Muscle of leg (tissue), 16 donors: ENCODE measurements at places on chromosomes 11 and 22.

DNA sequence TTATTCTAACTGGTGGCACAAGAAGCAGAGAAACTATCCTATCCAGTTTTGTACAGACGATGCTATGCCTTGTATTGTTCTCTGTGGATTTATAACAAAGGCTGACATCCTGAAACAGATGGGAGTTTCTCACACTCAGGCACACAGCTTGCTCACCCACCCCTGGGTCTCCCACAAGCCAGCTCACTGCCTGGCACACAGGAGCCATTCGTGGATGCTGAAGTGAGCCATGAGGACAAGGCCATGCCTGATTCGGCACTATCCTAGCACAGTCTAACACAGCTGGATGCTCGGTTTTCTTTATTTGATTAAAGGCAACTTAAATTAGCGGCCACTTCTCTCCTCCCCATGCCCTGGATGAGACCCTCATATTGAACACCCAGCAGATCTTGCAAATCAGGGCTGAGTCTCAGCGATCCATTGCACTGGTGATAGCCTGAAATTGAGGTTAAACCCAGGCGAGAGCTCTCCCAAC, 25.7 kb upstream of the TMPRSS4 start:
- no peak overlapping the region for H3K4me3 ChIP-seq
- H3K27ac ChIP-seq = no peak overlapping the region
- peaks cover 13% of the 10 kb centered on the region for H3K4me1 ChIP-seq
- DNase-seq = no peak
- H3K27me3 ChIP-seq = no peaks in the 10 kb centered on the region

GRCh38 chr11:40619654-40620053, 839.8 kb downstream of the LRRC4C start:
- no peak overlapping the region for H3K27ac ChIP-seq
- no peaks in the 10 kb centered on the region for H3K36me3 ChIP-seq
- DNase-seq = no peak
- H3K4me3 ChIP-seq = no peak overlapping the region
- H3K27me3 ChIP-seq = no peaks in the 10 kb centered on the region

GRCh38 chr11:16511116-16512114, 155.1 kb upstream of the SOX6 start:
- no peak overlapping the region for H3K27ac ChIP-seq
- DNase-seq = no peak
- no peaks in the 10 kb centered on the region for H3K4me1 ChIP-seq

GRCh38 chr11:119706887-119707286, 22.1 kb downstream of the NECTIN1 start:
- H3K4me3 ChIP-seq = no peak overlapping the region
- no peak for DNase-seq
- peaks cover 32% of the 10 kb centered on the region for H3K4me1 ChIP-seq
- peaks cover 3% of the 10 kb centered on the region for H3K27me3 ChIP-seq
- H3K27ac ChIP-seq = no peak overlapping the region
- no peaks in the 10 kb centered on the region for H3K36me3 ChIP-seq
